Esophagus squamous epithelium (tissue), 5 donors: ENCODE measurements at places on chromosomes 12 and 14.

DNA sequence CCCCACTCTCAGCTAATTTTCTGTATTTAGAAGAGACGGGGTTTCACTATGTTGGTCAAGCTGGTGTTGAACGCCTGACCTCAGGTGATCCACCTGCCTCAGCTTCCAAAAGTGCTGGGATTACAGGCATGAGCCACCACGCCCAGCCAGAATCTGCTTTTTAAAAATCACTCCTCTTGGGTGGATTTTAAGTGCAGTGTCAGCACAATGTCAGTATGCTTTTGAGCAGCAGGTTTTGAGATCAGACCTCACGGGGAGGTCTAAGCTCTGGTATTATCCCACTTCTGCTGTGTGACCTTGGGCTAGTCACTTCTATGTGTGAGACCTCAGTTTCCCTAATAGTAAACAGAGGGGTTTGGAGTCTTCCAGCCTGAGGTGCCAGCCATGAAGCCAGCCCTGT, 51.8 kb upstream of the GSC start:
- DNase-seq: no peak

DNA sequence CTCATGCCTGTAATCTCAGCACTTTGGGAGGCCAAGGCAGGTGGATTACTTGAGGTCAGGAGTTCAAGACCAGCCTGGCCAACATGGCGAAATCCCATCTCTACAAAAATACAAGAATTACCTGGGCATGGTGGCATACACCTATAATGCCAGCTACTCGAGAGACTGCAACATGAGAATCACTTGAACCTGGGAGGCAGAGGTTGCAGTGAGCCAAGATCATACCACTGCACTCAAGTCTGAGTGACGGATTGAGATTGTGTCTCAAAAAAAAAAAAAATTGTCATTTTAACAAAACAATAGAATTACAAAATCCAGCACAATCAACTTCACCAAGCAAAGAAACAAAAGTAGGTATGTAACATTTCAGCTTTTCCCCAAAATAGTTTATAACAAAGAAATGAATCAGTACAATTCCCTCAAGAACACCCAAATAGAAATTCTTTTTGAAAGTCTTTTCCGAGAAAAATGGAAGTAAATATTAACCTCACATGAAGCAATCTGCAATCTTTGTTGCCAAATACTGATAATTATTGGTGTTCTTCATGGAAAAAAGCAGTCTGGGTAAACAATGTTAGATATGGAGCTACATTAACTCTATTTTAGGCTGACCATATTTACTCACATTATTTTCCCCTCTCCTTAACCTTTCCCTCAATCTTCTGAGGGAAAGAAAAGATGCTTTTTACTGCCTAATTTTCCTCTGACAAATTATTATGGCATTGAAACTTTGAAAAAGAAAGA, 165.9 kb upstream of the ATF7IP start:
- DNase-seq: no peak

DNA sequence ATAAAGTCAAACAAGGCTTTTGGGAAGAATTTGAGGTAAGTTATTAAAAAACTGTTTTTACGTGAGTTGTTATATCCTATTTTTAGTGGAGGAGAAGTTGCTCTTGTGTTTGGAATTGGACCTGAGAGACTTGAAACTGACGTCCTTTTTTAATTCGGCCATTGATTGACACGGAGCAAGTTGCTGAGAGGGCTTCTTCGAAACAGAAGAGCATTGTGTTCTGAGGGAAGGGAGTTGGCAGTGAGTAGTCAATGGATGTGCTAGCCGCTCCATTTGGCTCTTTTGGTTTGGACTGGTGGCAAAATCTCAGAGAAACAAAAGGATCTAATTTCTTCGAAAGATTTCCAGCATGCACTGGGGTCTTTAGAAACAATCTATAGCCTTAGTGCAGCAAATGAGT, 37.3 kb downstream of the PTPN11 start:
- DNase-seq: no peak

DNA sequence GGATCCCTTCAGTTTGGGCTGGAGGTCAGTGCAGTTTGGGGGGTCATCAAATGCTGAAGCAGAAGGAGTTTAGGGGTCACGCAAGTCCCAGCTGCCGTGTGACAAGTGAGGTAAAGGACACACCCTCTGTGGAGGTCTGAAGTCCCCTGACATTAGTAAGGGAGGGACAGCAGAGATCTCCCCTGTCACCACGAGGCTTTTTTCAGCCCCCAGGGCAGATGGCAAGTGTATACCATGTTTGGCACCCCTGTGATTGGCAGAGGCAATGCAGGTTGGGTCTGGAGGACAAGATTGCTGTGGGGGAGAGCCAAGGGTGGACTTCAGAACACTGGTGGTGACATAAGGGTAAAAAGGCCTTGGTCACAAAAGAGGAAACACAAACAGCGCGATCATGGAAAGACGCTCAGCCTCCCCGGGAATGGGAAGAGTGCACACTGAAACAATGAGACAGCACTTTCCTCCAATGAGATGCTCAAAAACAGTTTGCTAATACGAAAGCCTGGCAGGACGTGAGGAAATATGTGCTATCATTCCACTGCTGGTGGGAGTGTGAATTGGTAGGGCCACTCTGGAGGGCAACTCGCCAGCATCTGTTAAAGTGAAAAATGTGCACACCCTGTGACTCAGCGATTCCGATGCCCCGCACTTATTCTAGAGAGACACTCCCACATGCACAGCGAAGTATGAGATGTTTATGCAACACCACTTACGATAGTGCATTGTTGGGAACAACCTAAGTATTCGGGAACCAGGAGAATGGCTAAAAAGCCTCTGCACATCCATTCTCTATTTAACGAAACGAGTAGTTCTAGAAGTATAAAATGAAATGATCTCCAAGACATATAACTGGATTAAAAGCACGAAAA, 14.4 kb upstream of the CD27 start:
- DNase-seq: no peak

DNA sequence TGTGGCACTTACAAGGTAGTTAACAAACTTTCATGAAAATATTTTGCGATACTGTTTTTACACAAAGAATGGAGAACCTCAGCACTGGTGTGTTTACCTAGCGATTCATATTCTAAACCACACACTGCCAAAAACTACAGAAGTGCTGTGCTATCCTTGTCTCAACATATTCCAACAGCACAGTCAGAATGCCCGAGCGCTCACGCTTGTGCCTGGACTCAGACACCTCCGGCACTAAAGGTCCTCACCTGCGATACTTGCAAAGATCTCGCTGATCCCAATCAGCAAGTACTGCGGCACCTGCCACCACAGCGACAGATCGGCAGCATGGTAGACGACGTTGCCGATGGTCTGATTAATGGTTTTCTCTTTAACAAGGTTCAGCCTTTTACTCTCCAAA, 23.2 kb downstream of the SLC15A4 start:
- DNase-seq: no peak

- DNase-seq: no peak
Observed at GRCh38 chr12:107178776-107179175, 85.4 kb upstream of the CRY1 start.

DNA sequence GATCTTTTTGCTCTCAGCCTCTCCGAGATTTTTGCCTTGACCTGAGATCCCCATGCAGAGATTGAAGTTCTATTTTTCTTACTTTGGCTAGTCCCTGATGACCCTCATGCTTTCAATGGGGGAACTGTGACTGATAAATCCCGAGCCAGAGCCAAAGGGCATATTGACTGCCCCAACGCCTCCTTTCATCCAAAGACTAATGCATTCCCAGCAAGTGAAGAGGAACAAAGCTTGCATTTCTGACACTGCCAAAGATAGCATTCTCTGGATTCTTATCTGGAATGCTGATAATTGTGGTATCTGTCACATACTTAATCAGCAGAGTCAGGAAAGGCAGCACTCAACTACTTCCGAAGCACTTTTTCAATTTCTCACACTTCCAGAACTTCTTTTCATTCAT, 152.3 kb upstream of the EGLN3 start:
- no peak for DNase-seq

DNA sequence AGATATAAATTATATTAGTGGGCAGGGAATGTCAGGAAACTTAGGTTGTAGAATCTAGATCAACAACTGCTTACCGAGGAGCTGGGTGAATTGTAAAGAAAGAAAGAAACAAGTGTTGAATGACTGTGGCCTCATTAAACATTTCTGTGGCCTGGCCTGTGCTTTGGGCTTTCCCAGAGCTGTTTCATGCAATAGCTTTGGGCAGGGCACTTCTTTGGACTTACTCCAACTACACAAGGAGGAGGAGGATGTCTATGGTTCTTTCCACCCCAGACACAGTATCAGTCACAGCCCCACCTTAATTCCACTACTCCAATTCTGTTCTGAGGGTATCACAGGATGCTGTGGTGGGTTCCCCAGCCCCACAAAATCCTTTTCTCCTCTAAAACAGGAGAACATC, 38.0 kb downstream of the DPF3 start:
- no peak for DNase-seq

DNA sequence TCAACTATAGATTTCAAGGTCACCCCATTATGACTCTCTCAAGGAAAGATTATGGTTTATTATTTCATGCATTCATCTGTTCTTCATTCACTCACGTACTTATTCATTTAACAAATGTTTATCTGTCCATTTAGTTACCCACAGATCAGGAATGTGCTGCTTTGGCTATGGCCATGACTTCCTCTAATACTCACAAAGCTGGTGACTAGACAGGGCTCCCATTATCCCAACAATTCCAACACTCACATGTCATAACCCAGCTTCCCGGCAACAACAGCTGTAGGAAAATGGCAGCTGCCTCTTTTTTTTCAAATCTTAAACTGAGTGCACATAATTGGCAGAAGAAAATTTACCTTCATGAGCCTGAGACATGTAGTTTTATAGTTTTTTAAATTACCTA, 190.8 kb upstream of the CCDC196 start:
- DNase-seq: no peak

DNA sequence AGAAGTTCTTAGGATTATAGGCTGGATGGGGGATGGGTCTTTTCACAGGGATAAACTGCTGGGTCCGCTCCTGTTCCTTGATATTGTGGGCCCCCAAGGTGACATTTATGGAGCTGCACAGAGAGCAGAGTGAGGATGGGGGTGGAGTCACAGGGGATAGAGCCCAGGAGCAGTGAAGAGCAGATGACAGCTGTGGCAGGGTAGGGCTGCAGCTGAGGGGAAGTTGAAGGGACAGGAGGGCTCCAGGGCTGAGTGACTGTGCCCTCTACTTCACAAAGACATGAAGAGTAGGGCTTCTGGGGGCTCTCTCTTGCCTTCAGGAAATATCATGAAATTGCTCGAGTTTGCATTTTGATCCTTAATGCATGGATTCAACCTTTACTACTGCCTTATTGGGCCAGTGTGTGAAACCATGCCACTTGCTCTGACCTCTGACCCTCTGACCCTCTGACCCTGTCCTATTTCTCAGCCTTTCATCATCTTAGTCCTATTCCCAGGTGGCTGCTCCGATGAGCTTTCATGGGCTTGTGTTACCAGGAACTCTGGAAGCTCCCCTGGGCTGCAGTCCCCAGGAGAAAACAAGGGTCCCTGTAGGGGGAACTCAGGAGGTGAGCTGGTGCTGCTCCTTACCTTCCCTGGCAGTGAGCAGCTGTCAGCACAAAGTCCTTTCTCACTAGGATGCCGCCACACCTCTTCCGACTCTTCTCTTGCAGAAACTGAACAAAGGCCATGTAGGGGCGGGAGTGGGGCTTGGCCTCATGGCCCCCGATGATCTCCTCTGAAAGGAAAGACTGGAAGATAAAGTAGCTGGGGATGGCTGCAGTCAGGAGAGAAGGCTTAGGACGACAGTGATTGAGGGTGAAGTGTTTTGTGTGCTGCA, 1.6 kb downstream of the GZMH start:
- DNase-seq: no peak

DNA sequence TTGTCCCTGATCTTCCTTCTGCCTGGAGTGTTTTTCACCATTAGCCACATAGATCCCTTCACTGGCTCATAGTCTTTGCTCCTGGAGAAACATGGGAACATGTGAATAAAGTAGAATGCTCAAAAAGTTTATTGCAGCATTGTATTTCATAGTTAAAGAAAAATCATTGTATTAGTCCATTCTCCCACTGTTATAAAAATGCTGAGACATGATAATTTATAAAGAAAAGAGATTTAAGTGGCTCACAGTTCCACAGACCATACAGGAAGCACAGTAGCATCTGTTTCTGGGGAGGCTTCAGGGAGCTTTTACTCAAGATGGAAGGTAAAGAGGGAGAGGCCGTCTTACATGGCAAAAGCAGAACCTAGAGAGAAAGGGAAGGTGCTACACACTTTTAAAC, 238.3 kb upstream of the OR4E1 start:
- DNase-seq: no peak

GRCh38 chr12:107731366-107731765, 29.6 kb downstream of the PRDM4 start:
- no peak for DNase-seq

DNA sequence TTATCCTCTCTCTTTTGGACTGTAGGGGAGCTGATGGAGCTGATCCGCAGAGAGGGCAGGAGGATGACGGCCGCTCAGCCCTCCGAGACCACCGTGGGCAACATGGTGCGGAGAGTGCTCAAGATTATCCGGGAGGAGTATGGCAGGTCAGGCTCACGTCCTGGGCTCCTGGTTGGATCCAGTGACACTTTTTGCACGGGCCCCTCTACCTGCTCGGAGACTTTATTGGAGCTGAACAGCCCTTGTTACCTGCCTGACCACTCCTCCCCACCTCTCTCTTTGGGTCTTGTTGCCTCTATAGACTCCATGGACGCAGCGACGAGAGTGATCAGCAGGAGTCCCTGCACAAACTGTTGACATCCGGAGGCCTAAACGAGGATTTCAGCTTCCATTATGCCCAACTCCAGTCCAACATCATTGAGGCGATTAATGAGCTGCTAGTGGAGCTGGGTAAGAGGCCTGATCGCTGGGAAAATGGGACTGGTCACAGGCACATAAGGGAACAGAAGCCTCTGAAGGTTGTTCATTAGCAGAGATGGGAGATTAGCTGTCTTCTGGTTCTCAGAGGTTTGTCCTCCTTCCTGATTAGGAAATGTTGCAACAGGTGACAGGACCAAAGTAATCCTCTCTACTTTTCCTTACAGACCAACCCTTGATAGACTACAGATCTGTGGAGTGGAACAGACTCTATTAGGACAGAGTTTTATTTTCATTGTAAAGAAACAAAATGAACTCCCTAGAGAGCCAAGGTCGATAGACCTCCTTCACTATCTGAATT, 718 bp downstream of the EIF2B2 start:
- no peak for DNase-seq

DNA sequence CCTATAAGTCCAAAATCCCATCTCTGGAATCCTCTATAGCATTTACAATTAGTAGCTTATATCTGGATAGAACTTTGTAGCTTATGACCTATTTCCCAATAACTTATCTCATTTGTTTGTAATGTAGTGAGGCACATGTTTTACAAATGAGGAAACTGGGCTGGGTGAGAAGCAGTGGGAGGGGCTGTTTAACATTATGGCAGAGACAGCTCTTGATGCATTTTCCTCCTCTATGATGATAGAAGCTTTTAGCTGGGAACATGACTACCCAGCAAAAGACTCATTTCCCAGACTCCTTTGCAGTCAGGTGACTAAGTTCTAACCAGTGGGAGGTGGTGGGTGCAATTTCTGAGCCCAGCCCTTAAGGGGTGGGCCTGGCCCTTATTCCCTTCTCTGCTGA, 179.7 kb downstream of the TTC8 start:
- no peak for DNase-seq

DNA sequence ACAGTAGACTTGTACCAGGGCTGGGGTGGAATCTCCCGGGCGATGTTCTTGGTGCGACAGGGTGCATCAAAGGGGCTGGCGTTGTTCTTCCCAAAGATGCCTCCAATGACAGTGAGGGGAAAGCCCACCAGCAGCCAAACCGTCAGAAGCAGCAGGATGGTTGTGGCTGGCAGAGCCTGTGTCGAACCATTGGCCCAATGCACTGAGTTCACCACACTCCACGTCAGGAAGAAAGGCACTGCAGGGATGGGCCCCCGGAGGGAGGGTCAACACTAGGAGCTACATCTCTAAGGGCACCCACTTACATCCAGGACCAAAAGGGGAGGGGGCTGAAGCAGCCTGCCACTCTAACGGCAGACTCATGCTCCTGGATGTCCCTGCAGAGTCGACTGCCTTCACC, 1.8 kb upstream of the IPO4 start:
- DNase-seq: no peak
